Activated T-cell treated with anti-CD3 and anti-CD28 coated beads for 1 hour (primary cell): ENCODE measurements at places on chromosomes 2 and 18.

GRCh38 chr2:232879618-232880494, 9.8 kb downstream of the SNORC start:
- DNase-seq, result no peak

DNA sequence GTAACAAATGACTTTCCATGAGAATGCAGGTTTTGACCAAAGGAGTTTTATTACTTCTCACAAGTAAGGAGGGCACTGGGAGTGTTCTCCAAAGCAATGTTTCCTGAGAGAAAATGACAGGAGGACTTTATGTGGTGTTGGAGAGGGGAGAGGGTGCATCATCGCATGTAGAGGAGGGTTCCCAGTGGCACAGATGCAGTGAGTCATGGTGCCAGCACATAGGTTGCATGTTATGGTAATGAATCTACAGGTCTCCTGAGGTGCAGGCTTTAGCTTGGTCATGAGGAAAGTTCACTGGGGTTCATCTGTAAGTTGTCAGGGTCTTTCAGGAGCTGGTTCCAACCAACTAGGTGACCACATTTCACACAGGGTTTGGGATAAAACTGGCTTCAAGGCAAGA, 30.4 kb downstream of the NAT8 start:
- no peak for DNase-seq

- DNase-seq, result no peak
Observed at GRCh38 chr2:121479882-121480522, 50.7 kb upstream of the RNU4ATAC start.

- DNase-seq, result no peak
Observed at GRCh38 chr18:10041180-10041579, 127.4 kb downstream of the VAPA start.

- DNase-seq, result no peak
Observed at GRCh38 chr2:60303680-60304079, 249.8 kb downstream of the BCL11A start.

- no peak for DNase-seq
Observed at GRCh38 chr2:144835634-144836350, 315.9 kb upstream of the ZEB2 start.

GRCh38 chr18:64803471-64803870, 654.6 kb upstream of the LINC00305 start:
- no peak for DNase-seq

DNA sequence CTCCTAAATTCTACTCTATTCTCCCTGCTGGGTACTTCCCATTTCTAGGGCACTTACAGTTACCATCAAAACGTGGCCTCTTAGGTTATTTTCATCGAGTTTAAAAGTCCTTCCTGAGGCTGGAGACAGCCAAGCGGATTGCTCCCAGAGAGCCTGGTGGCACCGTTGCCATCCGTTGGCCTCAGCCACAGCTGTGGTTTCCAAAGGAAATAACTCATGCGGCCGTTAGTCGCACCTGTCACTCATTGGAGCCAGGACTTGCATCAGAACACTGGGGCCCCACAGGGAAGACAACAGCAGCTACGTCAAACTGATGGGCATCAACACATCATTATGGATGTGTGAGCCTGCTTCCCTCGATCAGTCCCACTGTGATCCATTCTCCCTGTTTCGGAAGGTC, 453.4 kb downstream of the BCL11A start:
- no peak for DNase-seq
